ENCODE measurements at places on chromosomes 11 and 22.

GRCh38 chr11:122951211-122951610 lies 30.4 kb downstream of the BSX start:
- no peak for DNase-seq

DNA sequence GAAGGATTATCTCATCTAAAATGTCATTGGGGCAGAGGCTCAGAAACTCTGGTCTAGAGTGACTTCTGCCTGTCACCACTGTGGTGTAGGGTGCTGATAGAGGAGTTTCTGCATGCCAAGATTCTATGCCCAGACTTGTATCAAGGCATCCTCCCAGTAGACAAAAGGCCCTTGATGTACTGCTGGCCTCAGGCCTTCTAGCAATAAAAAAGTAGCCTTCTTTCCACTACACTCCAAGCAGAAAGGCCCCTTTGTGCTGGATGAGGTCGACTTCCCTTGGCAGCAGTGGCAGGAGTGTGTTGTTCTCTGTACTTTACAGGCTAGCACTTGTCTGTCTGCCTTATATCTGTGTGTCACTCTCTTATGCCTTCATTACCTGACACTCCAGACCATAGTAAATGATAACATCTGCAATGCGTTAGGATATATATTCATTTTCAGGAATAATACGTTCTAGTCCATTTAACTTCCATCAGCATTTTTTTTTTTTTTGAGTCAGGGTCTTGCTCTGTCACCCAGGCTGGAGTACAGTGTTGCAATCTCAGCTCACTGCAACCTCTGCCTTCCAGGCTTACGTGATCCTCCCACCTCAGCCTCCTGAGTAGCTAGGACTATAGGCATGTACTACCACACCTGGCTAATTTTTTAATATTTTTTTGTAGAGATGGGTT lies 49.5 kb upstream of the RRM1 start:
- DNase-seq: peak; percentile 42

GRCh38 chr11:126756421-126756820 lies 244.1 kb downstream of the KIRREL3 start:
- DNase-seq: no peak

GRCh38 chr11:115313224-115313838 lies 190.9 kb downstream of the CADM1 start:
- DNase-seq: no peak

DNA sequence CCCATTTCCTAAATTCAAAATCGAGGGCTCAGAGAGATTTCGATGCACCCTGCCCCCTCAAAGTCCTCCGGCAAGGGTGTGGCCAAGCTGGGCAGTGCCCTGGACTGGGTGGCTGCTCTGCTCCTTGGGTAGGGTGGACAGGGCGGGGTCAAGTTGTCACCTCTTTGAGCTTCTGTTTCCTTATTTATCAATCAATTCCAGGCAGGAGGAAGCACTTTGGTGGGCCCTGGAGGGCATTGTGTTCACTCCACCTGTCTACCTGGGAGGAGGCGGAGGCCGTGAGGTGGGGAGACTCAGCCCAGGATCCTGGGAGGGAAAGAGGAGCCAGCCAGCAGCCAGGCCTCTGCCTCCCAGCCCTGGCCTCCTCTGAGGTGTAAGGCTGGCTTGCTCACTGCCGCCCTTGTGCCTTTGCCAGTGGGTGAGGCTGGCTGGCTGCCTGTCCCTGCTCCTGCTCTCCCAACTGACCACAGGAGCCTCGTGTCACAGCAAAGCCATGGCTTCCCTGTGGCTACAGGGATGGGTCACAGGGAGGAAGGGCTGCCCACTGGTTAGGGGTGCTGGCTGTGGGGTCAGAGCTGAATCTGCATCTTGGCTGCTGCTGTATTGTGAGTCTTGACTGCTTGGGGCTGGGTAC lies 25.5 kb upstream of the SHISAL1 start:
- no peak for DNase-seq

DNA sequence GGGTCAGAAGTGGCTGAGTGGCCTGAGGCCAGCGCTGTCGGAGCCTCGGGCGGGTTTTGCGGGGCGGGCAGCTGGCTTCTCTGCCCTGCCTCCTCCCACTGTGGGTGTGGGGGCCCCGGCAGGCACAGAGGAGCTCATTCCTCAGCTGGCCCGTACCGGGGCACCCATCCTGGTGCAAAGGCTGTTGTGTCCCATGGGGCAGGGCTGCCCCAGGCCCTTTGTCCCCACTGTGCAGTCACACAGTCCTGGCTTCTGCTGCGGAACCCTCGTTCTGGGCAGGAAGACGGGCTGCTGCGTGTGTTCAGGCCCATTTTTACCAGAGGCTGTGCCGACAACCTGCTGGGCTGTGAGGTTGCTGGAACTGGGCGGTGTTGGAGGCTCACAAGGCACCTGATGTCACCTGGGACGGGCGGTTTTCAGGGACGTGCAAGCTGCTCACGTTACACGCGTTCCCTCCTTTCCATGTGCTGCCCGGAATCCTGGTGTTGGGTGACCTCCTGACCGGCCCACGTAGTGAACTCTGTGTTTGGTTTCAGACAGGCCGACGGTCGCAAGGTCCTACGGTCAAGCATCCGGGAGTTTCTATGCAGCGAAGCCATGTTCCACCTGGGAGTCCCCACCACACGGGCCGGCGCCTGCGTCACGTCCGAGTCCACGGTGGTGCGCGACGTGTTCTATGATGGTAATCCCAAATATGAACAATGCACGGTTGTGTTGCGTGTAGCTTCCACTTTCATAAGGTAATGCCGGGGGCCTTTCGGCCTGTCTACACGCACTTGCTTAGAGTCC lies 5.2 kb downstream of the SELENOO start:
- DNase-seq: no peak

DNA sequence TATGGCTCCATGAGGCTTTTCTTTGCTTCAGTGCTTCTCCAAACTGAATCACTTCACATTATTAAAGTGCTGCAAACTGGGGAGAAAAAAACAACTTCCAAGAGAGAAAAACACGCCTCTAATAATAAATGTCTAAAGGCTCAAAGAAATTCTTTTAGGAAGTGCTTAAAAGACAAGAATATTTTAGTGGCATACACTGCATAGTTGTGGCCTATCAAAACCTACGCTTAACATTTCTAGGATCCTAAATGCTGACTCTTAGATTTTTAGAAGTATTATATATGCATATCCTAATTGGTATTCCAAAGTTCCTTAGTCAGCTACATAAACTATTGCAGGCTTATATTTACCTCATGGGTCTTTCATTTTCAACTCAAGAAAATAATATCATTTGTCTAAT lies 879.0 kb upstream of the CCDC90B start:
- no peak for DNase-seq

DNA sequence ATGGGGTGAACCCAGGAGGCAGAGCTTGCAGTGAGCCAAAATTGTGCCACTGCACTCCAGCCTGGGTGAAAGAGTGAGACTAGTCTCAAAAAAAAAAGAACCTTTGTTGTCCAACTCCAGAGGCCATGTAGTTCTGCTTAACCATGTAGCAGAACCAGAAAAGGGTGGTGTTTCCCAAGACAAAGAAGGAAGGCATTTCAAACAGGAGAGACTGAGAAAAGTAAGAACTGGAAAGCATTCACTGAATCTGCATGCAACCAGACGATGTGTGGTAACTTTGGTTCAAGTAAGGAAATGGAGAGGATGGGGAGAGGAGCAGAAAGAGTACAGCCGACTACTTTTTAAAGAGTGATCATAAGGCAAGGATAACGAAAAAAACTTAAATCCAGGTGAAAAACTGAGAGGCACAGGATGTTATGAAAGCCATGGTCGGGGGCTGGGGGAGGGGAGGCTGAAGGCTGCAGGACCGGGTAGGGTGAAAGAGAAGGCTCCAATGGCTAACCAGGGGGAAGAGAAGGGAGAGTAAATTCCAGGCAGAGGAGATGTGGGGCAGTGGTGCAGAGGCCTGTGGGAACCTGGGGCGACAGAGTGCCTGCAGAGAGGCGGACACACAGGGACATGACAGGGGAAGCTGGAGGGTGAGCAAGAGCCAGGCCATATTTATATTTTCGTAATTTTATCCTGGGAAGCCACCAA lies 48.8 kb downstream of the MAPK1 start:
- DNase-seq: no peak

DNA sequence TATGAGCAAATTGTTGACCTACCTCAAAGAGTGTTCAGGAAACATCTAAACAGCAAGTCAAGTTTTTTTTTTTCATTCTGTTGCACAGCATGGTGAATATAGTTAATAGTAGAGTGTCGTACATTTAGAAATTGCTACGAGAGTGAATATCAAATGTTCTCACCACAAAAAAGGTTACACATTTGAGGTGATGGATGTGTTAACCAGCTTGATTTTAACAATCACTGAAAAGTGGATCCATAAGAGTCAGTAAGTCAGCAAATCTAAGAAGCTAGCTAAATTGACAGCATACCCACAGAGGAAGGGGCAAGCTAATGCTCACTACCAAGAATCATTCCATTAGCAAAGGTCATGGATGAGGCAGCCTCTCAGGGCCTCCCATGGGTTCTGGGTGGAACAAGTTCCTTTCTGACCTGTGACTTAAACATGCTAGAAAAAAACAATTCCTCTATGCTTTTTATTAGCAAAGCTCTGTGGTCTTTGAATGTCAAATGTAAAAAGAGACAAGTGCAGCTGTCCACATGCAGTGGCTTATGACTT lies 235.4 kb upstream of the CCDC179 start:
- no peak for DNase-seq

DNA sequence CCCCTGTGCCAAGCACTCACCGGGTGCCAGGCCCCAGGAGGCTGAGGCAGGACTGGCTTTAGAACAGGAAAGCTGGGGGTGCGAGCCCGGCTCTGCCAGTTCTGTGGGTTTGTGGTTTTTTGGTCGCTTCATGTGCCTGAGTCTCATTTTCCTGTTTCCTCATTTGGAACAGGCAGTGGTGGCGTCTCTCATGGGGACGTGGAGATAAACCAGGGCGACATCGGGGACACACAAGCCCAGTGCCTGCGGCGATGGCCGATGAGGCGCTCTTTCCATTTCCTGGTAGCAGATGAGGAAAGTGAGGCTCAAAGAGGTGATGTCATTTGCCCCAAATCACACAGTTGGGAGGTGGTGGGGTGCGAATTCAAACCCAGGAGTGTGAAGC lies 20.8 kb upstream of the CHKA start:
- DNase-seq: no peak

DNA sequence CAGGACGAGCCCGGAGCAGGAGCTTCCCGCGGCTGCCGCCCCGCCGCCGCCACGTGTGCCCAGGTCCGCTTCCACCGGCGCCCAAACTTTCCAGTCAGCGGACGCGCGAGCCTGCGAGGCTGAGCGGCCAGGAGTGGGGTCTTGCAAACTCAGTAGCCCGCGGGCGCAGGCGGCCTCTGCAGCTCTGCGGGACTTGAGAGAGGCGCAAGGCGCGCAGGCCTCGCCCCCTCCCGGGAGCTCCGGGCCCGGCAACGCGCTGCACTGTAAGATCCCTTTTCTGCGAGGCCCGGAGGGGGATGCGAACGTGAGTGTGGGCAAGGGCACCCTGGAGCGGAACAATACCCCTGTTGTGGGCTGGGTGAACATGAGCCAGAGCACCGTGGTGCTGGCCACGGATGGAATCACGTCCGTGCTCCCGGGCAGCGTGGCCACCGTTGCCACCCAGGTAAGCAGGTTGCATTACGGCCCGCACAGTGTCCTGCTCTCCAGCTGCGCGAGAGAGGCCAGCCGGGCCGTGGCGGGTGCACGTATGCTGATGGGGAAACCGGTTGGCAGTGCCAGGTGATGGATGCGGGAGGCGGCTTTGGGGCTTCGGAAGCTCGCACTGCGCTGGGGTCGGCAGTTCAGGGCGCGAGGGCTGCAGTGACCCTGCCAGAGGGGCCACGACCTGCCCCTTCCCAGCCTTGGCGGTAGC lies 2.0 kb downstream of the SLC6A5 start:
- DNase-seq: no peak

DNA sequence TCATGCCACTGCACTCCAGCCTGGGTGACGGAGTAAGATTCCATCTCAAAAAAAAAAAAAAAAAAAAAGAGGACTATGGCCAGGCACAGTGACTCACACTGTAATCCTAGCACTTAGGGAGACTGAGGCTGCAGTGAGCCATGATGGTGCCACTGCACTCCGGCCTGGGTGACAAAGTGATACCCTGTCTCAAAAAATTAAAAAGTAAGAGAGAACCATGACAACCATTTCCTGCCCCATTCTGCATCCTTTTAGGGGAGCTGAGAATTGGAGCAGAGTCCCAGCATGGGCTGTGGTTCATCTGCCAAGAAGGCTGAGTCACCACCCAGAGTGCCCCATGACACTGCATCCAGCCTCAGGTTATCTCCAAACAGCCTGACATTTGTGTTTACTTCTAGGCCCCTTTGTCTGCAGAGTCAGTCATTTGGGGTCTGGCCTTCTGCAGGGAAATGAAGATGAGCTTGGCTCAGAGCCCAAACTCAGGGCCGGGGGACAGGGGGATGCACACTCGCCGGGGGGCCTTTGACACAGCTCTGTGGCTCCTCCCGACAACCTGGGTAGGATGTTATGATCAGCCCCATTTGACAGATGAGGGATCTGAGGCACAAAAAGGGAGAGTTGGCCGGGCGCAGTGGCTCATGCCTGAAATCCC lies 4.7 kb downstream of the CSDC2 start:
- DNase-seq: peak; percentile 83

GRCh38 chr22:17627961-17628405 lies 566 bp downstream of the ATP6V1E1 start:
- DNase-seq: no peak

GRCh38 chr11:126189109-126189929 lies 22.1 kb downstream of the RPUSD4 start:
- no peak for DNase-seq

DNA sequence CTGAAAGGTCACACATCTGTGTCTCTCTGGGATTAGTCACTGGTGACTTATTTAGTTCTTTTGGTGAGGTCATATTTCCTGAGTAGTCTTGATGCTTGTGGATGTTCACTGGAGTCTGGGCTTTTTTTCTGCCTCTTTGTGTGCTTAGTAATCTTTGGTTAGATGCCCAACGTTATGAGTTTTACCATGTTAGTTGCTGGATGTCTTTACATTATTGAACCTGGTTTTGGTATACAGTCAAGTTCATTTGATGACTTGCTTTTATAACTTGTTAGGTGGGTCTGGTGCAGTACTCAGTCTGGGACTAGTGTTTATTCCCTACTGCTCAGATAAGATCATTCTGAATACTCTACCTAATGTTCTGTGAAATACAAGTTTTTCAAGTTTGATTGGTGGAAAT lies 26.2 kb upstream of the SLC37A2 start:
- peak; percentile 33 for DNase-seq

GRCh38 chr11:38680746-38681145 lies 2082.7 kb upstream of the RAG2 start:
- no peak for DNase-seq

DNA sequence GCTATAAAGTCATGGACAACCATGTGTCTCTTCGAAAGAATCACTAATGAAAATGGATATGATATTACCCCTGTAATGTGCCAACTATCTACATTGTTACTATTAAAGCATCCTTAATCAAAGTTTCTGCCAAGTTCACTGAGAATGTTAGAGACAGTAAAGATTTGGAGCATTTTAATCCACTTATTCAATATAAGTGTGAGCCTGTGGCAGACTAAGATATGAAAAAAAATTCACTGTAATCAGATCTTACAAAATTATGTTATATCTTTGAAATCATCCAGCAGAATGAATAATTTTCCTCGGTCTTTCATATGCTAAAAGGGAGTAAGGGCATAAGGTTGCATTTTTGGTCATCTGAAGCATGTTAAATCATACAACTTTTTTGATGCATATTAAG lies 49.9 kb downstream of the MAML2 start:
- DNase-seq: no peak

- DNase-seq: peak; percentile 78
Observed at GRCh38 chr11:116312570-116313391, 460.0 kb downstream of the BUD13 start.

All from cardiac fibroblast (primary cell).